ENCODE measurements at places on chromosomes 2 and 18.

GRCh38 chr2:44927985-44928482, 13.5 kb upstream of the SIX3 start:
- DNase-seq = no peak

DNA sequence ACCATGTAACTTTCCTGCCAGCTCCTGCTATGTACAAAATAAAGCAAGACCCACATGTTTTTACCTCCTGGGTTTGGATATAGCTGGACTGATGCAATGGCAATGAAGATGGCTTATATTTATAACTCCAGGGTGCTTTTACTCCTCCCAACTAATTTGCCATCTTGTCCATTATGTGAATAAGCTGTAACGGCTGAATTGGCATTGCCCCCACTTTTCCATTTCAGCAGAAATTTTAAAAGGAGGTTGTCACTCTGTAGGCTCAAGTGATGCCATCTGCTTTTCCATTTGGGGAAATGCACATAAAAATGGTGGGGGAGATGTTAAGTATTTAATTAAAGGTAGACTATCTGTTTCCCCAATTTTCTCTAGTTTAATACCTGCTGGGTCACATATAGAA, 345.5 kb downstream of the ERBB4 start:
- DNase-seq = no peak

DNA sequence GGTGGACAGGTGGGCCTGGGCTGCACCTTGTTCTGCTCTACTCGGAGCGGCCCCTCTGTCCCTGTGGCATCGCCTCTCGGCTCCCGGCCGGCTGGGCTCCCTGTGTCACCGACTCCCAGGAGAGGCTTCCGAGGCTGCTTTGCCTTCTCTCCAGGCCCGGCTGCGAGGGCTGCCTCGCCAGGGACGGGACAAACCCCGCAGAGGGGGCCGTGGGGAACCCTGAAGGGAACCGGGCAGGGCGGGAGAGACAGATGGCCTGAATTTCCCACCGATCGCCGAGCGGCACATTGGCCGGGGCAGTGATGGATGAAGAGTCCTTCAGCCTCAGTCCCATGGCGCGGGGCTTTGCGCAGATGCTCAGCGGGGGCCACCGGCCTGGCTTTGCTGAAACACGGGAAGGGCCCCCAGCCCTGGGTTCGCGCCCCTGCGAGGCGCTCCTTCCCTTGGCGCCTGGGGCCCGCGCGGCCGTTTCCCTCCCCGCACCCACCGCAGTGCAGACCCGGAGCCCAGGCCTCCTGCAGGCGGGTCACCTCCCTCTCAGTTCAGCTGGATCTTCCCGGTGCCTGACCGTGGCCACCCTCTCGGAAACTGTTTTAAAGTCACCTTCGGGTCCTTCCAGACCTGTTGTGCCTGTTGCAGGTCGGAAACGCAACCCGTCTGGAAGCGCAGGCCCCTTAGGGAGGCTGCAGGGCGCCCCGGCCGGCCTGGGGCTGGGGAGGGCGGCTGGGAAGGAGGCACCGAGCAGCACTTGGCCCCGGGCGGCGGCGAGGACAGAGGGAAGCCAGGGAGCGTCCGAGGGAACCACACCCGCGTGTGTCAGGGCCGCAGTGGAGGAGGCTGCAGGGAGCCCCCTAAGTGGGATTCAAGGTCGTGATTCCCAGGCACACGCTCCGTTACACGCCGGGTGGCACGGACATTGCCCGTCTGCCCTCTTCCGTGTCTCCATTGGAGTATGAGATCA, 341.9 kb upstream of the SALL3 start:
- DNase-seq = no peak

DNA sequence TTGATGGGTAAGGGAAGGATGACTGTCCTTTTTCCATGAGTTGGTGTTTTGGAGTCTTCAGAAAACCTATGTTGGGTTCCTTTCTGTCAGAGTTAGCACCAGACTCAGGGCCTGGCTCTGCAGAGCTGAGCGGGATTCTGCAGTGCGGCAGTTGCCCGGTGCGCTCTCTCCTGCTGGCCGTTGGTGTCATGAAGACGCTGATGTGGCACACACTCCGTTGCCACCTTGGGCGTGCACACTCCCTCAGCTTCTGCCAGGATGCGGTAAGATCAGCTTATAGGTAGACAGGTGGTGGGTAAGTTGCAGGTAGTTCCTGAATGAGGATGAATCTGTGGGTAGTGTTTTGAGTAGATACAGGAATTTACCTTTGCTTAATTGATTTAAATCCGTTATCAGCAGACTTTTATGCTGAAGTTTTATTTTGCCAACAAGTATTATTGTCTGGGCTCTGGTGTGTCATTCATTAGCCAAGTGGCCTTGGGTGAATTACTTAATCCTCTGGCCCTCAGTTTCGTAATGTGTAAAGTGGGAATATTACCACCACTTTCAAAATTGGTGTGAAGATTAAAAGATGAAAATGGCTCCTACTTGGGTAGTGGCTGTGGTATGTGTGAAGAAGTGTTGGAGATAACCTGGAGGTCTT, 26.8 kb downstream of the DGKD start:
- DNase-seq = no peak

GRCh38 chr2:168357797-168358472, 98.1 kb upstream of the CERS6 start:
- no peak for DNase-seq

DNA sequence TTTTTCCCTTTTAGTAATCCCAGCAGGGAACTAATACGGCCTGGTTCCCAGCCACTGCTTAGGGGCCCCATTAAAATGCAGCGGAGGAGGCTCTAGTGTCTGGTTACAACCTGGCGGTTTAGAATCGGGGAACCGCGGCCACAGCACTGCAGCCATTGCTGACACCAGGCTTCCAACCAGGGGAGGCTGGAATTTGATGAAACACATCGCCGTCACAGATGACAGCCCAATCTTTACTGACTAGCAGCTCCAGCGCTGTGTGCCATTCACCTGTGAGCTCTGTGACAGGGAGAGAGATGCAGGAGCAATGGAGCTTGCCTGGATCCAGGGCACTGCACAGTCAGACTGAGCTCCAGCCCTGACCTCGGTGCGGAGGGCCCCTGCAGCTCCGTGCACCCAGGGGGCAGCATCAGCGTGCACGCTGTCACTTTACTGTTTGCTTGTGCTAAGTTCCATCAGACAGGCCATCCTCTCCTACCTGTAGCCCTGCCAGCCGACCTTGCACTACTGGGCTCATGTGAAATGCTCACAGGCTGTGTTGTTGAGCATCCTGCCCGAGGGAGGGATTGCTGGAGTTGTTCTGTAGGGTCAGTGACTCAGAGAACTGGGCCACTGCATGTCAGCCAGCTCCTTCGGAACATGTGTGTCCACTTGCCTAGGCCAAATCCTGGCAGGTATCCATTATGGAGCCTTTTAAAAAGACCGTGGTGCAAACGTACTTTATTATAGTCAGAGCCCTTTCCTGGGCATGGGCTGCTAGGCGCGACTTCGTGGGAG, 203.5 kb downstream of the SEPTIN10 start:
- DNase-seq = peak; percentile 64

DNA sequence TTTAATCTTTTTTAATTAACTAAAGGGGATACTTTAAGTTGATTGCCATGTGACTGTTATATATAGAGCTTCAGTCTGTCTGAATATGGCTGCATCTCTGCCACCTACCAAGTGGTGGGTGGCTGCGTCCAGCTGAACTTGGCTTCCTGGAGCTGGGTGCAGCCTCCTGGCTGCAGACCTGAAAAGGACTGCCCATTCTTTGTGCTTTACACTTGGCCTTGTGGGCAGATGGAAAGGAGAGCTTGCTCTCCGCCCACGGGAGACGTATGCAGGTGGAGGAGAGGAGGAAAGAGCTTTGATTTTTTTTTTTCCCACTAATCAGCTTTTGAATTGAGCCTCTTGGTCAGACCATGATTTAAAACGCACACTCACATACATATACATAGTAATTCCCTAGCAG, 34.7 kb downstream of the NCK2 start:
- no peak for DNase-seq

GRCh38 chr2:233999182-233999581, 51.3 kb upstream of the SPP2 start:
- DNase-seq = no peak

DNA sequence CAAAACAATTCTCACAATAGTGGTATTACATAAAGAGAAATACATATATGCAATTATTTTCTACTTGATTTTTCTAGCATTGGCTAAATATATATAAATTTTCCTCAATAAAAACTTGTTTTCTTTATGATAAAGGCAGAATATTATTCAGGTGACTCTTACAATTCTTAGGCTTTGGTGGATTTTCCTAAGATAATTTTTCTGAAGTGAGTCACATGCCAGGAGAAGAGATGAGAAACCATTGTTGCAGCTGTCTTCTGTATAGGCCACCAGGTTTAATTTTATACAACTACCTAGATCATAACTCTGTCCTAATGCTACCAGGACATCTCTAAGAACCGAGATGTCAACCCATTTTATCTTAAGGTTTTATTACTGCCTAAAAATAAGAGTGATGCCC, 552.4 kb upstream of the CDH2 start:
- DNase-seq = peak; percentile 30

DNA sequence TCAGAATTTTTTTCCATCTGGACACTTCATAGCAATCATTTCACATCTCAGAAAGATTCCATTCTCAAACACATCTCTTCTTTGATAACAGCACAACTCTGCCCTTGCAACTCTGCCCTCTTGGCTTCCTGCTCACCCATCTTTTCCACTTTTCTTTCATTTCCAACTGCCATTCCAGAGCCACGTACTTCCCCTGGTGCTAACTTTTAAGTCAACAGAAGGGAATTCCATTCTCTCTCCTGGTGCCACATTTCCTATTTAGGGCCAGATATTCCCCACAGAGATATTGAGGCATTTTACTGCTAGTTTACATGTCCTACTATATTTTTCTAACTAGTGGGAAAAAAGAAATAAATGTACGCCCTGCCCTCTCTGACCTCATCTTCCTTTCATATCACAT, 590.2 kb downstream of the ARHGAP15 start:
- no peak for DNase-seq

DNA sequence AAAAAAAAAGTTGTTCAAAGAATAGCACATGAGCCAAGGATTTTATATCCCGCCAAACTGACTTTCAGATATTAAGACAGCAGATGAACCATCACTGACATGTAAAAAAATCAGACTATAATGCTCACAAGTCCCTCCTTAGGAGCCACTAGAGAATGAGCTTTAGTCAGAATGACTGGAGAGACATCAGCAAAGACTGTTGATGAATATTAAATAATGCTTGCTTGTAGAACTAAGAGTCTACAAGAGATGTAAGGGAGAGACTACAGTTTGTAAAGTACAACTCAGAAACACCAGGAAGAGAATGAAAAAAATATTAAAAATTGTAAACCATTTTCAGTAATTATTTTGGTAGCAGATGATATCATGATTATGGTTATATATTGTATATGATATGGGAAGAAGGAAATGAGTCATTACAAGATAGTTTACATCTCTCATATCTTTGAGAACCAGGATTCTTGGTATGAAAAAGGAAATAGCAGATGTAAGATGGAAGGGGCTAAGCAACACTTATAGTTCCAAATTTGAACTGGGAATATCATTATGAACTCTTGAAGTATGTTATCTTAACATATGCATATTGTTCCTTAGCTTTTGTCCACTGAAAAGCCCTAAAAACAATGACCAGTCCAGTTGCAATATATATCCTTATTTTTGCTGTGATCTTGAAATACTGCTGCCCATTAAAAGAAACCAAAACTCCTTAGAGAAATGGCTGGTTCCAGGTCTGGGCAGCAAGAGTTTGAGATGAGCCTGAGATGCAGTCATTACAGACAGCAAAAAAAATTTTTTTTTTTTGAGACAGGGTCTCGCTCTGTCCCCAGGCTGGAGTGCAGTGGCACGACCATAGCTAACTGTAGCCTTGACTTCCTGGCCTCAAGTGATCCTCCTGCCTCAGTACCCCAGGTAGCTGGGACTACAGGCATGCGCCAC, 55.7 kb downstream of the PTPN2 start:
- DNase-seq = no peak

DNA sequence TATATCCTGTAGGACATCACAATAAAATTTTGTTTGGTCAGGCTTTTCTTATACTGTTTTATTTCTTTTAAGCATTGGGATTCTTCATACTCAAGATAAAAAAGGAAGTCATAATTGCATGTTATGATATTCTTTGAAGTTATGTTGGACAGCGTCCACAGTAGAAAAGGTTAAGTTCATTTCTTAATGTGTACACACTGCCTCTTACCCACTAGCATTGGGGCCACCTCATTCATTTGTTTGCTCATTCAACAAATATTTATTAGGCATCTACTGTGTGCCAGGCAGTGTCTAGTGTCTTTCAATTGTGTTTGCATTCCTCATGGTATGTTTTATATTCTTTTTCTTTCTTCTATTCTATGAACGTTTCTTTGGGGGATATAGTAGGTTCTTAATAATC, 70.2 kb downstream of the PTPRM start:
- peak; percentile 12 for DNase-seq

DNA sequence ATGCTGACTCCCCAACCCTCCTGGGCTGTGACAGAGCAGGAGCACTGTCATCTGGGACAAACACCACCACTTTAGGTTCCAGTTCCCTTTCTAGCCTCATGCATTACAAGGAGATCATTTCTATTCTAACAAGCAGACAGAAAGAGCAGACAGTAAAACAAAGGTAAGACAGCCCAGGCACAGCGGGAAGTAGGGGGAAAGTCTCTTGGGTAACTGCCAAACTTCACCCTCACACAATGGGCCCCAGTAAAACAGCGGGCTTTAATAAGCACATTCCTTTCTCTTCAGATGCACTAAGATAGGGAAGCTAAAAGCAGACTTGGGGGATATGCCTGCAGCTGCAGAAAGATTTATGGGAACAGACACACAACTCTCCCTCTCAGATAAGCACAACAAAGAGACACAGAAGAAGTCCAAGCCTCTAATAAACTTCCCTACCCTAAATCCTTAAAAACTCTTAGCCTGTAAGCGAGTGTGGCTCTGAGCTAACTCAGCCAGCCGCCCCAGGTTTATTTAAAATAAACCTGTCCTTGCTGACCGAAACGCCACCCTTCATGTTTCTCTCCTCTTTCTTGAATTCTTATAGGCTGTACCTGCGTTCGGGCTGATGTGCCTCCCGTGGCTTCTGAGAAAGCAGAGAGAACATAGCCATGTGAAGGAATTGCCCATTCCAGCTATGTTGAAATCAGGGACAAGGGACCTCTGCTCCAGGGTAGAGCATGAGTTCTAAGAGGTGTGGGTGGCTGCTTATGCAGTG, 726.8 kb upstream of the DDX18 start:
- no peak for DNase-seq

GRCh38 chr2:134642938-134643337, 75.9 kb downstream of the TMEM163 start:
- DNase-seq = no peak

GRCh38 chr2:175414882-175415487, 233.5 kb upstream of the ATP5MC3 start:
- peak; percentile 74 for DNase-seq

DNA sequence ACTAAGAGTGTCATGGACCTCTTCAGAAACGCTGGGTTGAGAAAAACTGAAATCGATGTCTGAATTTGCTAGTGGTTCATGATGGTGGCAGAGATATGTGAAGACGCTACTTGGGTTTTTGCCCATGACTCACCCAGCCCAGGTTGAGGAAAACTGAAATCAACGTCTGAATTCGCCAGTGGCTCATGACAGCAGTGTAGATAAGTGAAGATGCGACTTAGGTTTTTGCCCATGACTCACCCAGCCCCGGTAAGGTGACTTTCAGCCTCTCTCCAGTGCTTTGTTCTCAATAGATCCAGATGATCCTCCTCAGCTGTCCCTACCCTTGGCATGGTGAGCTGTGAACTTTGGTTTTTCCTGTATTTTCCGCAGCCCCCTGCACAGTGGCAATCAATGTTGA, 105.3 kb upstream of the SIX3 start:
- DNase-seq = no peak
